ENCODE measurements at places on chromosomes 5 and 9.

DNA sequence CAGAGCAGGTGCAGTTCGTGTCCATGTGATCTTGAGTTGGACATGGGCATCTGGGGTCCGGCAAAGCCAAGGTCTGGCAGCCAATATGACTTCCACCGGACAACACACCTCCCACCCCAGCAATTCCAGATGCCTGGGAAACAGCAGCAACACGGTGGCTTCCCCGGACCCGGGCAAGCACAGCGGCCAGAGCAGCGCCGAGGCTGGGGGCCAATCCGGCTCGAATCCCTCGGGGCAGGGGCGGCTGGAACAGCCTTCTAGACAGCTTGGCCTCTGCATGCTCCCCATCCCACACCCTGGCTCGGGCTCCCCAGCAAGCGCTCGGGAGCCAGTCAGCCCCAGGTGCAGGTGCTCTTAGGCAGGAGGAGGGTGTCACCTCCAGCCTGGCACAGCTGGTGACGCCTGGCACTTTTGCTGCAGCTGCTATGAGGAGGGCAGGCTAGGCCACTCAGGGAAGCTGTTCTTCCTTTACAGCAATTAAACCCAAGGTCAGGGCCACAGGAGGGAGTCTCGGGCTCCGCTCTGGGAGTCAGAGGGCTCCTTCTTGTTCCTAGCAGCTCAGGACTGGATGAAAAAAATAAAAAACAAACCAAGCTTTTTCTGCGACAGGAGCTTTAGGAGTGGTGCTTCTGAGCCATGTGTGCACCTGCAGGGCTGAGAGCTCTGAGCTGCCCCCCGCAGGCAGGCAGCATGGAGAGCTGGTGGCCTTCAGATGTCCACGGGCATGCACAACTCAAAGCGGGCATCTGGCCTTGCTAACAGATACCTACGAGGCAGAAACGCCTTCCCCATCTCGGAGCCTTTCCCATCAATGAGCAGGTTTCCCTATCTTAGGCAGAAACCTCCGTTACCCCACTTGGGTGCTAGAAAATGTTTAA lies 28.2 kb downstream of the DBH start:
- H3K27me3 ChIP-seq: no peaks in the 10 kb centered on the region
- no peak overlapping the region for H3K27ac ChIP-seq
- no peak for DNase-seq
- H3K4me3 ChIP-seq: no peak overlapping the region

DNA sequence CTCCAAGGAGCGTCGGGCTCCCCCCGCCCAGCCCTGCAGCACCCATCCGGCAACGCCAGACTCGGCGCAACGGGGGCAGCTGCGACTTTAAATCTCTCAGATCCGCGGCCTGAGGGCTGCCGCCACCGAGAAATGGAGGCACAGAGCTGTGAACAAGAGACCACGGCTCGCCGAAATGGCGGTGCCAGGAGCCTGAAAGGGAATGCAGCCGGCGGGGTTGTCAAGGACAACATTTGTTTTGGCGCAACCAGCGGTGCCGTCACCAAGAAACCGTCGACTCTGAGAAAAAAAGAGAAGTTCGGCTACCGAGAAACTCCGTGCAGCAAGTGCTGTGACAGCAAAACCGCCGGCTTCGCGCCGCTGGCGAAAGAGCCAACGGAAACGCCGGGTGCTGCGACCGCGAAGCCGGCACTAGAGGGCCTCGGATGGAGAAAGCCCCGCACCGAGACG lies 2.1 kb upstream of the ANXA2R start:
- H3K27ac ChIP-seq: peak overlapping the region; percentile 98
- peak overlapping the region; percentile 66 for H3K4me3 ChIP-seq
- DNase-seq: peak; percentile 91
- H3K4me1 ChIP-seq: peaks cover 9% of the 10 kb centered on the region

DNA sequence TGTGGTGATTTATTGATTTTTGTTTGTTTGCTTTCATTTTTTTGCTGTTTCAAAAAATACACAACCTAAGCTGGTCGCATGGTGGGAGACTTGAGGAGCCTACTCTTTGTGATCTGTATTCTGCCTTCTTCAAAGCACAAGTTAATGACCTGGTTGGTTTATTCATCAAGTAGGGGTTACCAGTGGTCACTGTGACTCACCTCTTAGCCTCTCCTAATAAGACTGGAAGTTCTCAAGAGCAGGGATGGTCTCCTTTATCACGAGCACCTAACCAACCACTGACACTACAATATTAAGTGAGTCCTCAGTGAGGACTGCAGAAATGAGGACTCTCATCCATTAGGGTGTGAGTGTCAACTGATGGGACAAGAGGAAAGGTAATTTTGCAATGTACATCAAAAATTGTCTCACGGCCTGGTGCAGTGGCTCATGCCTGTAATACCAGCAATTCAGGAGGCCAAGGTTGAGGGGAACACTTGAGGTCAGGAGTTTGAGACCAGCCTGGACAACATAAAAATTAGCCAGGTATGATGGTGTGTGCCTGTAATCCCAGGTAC lies 13.6 kb upstream of the MTMR12 start:
- no peaks in the 10 kb centered on the region for H3K27me3 ChIP-seq
- H3K4me3 ChIP-seq: no peak overlapping the region
- no peak for DNase-seq
- H3K4me1 ChIP-seq: peaks cover 8% of the 10 kb centered on the region

DNA sequence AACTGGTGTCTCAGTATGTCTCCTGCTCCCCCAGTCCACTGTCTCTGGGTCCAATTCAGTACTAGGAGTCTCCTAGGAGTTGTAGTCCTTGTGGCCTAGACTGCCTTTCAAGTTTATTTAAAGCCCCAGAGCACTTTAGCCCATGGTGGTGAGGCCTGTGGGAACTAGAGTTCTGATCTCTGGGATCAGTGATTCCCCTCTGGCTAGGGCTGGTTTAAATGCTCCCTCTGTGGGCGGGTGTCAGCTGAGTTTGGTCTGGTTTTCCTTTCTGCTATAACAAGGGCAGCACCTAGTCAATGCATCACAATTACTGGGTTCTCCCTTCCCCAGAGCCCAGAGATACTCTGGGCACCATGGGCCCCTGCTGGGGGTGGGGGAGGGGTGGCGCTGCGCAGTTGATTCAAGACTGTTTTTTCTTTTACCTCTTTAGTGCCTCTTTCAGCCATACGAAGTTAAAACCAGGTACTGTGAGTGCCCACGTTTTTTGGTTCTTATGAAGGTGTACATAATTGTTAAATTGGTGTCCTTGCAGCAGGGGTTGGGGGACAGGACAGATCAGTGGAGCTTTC lies 9.3 kb upstream of the SLC36A3 start:
- no peak for DNase-seq
- no peaks in the 10 kb centered on the region for H3K36me3 ChIP-seq
- H3K27me3 ChIP-seq: no peaks in the 10 kb centered on the region
- no peak overlapping the region for H3K27ac ChIP-seq
- no peaks in the 10 kb centered on the region for H3K4me1 ChIP-seq

DNA sequence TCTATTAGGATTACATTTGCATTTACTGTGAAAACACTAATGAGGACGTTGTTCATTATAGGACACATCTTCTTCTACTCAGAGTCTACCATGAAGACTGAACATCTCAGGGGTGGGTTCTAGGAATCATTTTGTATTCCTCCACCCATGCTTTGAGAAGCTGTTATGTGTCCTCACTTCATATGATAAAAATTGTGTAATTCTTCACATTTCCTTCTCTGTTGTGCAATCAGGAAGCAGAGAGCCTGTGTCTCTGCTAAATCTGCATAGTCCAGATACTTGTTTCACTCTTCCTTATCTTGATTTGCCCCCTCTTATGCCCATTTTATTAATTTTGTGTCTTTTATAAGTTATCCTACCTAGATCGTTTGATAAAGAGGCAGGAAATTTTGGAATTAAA lies 97.8 kb upstream of the IQGAP2 start:
- peaks cover 14% of the 10 kb centered on the region for H3K4me1 ChIP-seq
- H3K27ac ChIP-seq: peak overlapping the region; percentile 24
- H3K36me3 ChIP-seq: no peaks in the 10 kb centered on the region
- no peaks in the 10 kb centered on the region for H3K27me3 ChIP-seq
- no peak for DNase-seq
- no peak overlapping the region for H3K4me3 ChIP-seq

DNA sequence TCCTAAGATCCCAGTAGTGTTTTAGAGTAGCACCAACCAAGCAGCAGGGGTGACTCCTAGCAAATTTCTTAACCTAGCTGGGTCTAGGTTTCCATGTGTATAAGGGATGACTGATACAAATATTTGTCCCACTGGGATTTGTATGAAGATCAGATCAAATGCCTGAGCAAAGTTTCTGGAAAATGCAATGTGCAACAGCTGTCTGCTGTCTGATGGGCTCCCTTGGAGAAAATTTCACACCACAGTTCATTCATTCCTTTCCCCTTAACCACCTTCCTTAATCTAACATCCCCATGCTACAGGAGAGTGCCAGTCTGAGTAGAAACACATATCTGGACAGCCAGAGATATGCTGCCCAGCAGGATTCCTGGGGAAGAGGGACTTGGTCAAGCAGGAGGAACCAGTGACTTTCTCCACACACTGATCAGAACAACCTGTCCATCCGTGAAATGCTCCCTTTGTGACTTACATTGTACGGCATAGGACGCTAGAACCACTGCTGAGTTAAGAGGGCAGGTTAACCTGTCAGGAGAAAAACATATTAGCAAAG lies 53.3 kb downstream of the PTPN3 start:
- no peak overlapping the region for H3K27ac ChIP-seq
- peaks cover 4% of the 10 kb centered on the region for H3K36me3 ChIP-seq
- no peak for DNase-seq
- H3K4me3 ChIP-seq: no peak overlapping the region

- H3K36me3 ChIP-seq: peaks cover 37% of the 10 kb centered on the region
- H3K27me3 ChIP-seq: no peaks in the 10 kb centered on the region
- peaks cover 66% of the 10 kb centered on the region for H3K4me1 ChIP-seq
These were observed 228.1 kb downstream of the FANCC start for GRCh38 chr9:95089257-95090022.

GRCh38 chr5:68533571-68534084 lies 318.1 kb downstream of the PIK3R1 start:
- peaks cover 15% of the 10 kb centered on the region for H3K4me1 ChIP-seq
- H3K4me3 ChIP-seq: no peak overlapping the region
- H3K27me3 ChIP-seq: no peaks in the 10 kb centered on the region

GRCh38 chr9:127253446-127253845 lies 11.1 kb upstream of the GARNL3 start:
- H3K27ac ChIP-seq: no peak overlapping the region
- H3K4me1 ChIP-seq: no peaks in the 10 kb centered on the region
- no peak for DNase-seq
- no peaks in the 10 kb centered on the region for H3K27me3 ChIP-seq
- H3K4me3 ChIP-seq: no peak overlapping the region
- no peaks in the 10 kb centered on the region for H3K36me3 ChIP-seq

- H3K4me1 ChIP-seq: peaks cover 74% of the 10 kb centered on the region
- peaks cover 50% of the 10 kb centered on the region for H3K36me3 ChIP-seq
- no peaks in the 10 kb centered on the region for H3K27me3 ChIP-seq
- H3K27ac ChIP-seq: peak overlapping the region; percentile 87
These were observed 24.2 kb downstream of the PCDHGC5 start for GRCh38 chr5:141512911-141513626.

- no peak overlapping the region for H3K27ac ChIP-seq
- H3K4me1 ChIP-seq: no peaks in the 10 kb centered on the region
- H3K4me3 ChIP-seq: no peak overlapping the region
- DNase-seq: no peak
- no peaks in the 10 kb centered on the region for H3K27me3 ChIP-seq
These were observed 129.5 kb upstream of the RAPGEF1 start for GRCh38 chr9:131869348-131869747.

Data from lower lobe of right lung (tissue), 2 donors.